ENCODE measurements at places on chromosomes 16 and 17.
A peak's percentile ranks its signal among the peaks of the same experiment; 100 is the strongest.

GRCh38 chr17:74920642-74921025 lies 2.4 kb downstream of the USH1G start:
- no peak for DNase-seq

DNA sequence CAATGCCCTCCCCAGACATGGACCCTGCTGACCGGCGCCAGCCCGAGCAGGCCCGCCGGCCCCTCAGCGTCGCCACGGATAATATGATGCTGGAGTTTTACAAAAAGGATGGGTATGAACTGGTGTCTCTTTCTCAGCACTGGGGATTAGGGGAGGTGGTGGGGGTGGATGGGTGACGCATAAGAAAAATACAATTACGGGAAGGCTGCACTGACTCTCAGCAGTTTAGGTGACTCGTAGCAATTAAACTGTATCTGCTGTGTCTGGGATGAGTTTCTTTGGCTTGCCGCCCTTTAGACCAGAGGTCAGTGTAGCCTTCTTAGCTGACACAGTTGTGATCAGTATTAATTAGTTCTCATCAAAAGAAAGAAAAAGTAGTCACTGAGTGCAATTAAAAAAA lies 59.0 kb downstream of the ELAC2 start:
- DNase-seq, result no peak

DNA sequence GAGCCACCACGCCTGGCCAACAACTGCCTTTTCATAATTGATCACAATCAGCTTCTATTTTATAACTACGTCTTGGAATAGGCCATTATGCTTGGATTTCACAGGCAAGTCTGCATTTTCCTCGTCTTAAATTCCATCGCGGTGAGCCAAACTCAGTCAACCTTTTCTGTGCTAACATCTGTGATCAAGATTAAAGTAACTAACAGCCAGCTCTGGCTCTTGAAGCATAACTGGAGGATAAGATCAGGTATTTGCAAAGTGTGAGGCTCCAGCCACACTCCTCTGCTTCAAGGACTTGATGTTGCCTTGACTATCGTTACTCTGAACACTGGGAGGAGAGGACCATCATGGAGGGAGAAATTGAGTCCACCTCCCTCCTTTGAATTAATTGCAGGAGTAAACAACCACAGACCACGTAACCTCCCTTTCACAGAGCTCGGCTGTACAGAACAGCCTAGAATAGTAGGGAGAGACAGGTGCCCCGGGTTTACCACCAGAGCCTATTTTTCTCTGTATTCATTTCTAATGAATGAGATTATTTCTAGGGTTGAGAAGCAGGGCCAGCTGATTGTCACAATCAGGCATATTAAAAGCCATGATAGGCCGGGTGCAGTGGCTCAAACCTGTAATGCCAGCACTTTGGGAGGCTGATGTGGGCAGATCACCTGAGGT lies 143.0 kb downstream of the XYLT1 start:
- no peak for DNase-seq

DNA sequence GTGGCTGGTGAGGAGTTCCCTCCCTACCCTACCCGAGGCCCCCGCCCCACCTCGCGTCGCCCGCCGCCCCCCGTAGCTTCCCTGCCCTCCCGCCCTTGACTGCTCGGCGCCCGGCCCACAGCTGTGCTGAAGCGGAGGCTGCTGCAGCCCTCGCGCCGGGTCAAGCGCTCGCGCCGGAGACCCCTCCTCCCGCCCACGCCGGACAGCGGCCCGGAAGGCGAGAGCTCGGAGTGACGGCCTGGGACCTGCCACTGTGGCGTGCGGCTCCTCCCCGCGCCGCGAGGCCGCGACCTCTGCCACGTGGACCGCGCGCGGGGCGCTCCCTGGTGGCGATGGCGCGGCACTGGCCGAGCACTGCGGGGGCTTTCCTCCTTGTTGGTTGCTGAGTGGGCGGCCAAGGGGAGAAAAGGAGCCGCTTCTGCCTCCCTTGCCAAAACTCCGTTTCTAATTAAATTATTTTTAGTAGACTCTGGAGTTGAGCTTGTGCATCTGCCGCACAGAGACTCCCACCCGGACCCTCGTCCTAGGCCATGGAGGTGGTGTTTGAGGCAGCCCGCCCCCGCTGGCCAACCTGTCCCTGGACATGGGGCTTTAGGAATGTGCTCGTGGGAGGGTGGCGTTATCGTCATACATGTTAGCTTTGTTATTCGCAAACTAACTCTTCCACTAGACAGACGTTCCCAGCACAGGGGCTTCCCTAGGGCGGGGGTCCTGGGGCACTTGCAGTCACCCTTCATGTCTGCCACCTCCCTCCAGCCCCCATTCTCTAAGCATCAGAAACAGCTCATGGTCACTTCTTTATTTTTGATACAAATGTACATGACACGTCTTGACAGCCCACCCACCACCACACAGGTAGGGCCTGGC lies 4.4 kb downstream of the TP53I13 start:
- peak; percentile 21 for DNase-seq

DNA sequence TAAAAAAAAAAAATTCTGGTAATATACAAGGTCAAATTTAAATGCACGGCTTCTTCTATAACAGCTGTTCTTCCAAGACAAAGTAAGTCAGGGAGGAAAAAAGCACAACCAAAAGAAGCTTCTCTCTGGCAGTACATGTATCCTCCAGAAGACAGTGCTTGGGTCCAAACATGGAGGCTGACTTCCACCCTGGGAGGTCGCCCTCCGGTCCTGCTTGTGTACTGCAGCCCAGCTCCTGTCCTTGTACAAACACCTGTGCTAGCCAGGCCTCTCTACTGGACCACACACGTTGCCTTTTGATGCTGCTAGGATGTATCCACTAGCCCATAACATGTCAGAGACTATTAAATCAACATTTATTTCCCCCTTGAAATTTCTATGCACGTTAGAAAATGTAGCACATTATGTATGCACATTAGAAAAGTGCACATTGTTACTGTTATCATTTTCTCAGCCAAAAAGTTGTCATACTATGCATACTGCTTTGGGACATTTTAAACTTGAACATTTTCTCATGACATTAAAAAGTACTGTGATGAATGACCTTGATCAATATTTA lies 21.9 kb downstream of the TEKT3 start:
- DNase-seq, result no peak

DNA sequence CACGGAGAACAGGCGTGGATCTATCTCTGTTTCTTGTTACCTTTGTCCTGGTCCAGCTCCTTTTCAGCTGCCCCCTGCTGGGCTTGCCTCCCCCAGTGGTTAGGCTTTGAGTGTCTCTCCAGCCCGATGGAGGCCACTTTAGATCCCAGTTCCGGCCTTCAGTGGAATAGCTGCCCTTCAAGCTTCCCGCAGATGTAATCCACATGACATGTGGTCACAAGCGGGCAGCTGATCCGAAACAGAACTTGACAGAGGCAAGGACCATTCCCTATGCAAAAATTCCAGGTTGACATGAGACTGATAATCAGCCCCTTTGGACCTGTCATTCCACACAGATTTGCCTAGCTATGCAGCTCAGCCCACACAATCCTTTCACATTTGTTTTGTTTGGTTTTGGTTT lies 40.6 kb upstream of the AQP8 start:
- no peak for DNase-seq

DNA sequence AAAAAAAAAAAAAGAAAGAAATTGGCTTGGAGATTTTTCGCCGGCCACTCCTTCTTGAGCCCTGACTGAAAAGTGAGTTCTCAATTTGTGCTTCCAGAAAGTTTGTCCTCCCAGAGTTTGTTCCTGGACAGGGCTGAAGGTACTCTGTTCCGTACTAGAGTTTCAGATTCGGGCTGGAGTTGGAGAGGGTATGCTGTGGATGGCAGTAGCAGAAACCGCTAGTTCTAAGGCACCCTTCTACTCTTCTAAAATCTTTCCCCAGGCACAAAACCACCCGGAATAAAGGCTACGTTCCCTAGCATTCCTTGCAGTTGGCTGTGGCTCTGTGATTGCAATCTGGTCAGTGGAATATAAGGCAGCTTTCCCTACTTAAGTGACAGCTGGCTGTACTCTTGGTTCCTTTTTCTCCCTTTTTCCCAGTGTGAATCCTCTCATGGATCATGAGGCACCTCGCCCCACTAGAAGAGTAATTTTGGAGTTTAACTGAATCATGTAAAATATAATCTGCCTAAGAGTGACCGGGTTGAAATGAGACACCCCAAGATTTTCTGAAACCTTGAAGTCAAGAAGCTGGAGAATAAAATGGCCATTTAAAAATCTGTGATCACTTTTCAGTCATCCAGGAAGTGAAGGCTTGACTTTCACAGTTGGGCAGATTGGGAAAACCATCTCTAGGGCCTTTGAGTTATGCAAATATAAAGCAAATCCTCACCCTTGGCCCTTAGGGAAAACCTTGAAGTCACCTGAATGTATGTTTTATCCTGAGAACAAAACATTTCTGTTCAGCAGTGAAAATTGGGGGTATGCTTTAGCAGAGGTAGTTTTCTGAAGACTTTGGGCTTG lies 901 bp upstream of the HEATR6 start:
- DNase-seq, result no peak

DNA sequence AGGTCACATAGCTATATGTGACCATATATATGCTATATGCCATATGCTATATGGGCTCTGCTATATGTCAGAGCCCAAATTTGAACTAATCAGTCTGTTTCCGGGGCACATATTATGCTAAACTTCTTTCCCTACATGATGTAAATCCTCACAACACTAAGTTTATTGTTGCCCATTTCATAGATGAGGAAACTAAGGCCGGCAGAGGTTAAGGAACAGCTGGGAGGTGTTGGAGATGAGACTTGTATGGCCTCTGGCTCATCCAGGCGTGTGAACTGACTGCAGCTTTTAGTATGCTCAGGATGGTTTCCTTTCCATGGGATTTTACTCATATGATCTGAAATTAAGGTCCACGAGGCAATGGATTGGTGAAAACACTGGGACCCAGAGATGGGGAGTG lies 17.5 kb upstream of the CNOT1 start:
- DNase-seq, result no peak

GRCh38 chr16:7456211-7456610 lies 123.6 kb downstream of the RBFOX1 start:
- no peak for DNase-seq

GRCh38 chr16:85749771-85750145 lies 1.1 kb downstream of the C16orf74 start:
- DNase-seq, result no peak

DNA sequence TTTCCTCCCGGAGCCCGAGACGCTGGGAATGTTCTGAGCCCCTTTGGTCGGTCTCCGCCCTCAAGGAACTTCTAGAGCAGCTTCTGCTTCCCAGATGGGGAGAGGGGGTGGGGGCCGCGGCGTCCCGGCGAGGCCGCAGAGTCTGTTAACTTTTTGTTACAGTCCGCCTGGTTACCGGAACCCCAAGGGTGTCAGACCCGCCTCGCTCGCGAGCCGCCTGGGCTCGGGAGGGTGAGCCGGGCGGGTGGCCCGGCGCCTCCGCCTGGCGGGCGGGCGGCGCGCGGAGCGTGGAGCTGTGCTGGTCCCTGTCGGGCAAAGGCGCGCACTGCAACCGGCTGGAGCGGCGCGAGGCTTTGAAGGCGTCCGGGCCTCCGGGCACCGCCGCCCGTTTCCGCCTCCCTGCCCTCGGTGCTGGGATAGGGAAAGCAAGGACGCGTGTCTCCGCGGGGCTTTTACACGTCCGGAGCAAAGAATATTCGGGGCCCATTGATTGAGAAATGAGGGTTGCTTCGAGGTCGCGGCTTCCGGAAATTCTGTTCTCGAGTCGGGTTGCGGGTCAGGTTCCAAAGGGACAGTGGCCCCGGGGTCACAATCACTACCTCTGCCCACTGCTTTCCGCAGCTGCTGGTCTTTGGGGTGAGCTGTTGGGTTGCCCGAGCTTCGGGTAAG lies 1.7 kb downstream of the HS3ST3B1 start:
- DNase-seq, result peak; percentile 72

DNA sequence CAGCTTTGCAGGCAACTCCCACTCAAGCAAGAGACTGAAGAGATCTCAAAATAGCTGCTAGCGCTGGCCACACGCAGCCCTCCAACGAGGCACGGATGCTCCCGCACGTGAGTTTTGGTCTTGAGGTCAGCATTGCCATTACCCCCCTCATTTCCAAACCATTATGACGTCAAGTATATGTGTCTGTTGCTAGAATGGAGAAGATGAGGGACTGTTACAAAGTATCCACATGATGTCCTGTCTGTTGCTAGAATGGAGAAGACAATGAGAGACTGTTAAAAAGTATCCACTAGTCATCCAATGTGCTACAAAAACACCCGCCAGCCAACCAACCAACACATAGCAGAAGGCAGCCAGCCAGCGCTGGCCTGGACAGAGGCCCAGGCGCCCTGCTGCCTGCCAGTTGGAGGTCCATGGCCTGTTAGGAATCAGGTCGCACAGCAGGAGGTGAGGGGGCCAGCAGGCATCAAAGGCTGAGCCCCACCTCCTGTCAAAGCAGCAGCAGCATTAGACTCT lies 24.8 kb downstream of the KLHDC4 start:
- no peak for DNase-seq

- no peak for DNase-seq
These were observed 55.4 kb downstream of the ABAT start for GRCh38 chr16:8729779-8730334.

Data from stimulated activated CD8-positive, alpha-beta memory T cell treated with anti-CD3 and anti-CD28 coated beads, Interleukin-7, amount 100 ng/mL, for 1 hour (primary cell).